ENCODE measurements at places on chromosomes 7 and 10.

DNA sequence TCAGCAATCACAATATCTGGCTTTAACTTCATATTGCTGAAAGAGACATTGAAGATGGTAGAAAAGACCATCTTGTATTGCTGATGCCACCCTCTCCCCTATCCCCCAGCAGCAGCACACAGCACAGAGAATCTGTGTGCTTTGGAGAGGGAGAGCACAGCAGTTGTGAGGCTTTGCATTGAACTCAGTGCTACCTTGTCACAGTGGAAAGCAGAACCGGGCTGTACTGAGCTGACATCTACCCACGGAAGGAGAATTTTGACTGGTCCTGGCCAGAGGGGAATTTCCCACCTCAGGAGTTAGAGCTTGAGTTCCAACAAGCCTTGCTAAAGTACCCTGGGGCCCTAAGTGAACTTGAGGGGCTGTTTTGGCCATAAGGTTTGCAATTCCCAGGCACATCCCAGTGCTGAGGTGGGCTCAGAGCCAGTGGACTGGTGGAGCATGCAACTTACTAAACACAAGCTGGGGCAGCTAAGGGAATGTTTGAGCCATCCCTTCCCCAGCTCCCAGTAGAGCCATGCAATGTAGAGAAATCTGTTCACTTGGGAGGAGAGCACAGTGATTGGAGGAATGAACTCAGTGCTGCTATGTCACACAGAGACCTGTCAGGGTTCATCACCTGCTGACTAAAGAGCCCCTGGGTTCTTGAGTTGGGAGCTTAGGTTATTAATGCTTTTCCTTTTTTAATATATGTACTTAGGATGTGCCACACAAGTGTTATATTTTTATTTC lies 62.1 kb downstream of the OR13A1 start:
- no peak for DNase-seq

GRCh38 chr7:154853063-154853726 lies 149.7 kb downstream of the PAXIP1 start:
- no peak for DNase-seq

- DNase-seq: no peak
These were observed 44.1 kb downstream of the DGKB start for GRCh38 chr7:14858410-14858809.

DNA sequence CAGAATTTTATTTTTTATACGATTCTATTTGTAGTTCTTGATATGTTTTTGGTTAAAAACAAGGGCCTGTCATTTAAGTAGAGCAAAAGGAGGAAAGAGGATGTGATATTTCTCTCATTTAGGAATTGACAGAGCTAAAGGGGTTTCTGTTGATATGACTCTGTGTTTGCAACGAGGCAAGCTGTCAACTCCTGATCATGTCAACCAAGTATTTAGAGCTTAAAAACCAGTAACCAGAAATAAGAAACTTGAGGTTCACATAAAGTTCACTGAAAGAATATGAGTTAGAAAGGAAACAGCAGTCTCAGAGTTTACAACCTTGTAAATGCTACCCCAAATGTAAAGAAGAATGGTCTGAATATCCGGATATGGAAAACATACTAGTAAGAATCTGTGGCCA lies 434.2 kb downstream of the PARD3 start:
- no peak for DNase-seq

DNA sequence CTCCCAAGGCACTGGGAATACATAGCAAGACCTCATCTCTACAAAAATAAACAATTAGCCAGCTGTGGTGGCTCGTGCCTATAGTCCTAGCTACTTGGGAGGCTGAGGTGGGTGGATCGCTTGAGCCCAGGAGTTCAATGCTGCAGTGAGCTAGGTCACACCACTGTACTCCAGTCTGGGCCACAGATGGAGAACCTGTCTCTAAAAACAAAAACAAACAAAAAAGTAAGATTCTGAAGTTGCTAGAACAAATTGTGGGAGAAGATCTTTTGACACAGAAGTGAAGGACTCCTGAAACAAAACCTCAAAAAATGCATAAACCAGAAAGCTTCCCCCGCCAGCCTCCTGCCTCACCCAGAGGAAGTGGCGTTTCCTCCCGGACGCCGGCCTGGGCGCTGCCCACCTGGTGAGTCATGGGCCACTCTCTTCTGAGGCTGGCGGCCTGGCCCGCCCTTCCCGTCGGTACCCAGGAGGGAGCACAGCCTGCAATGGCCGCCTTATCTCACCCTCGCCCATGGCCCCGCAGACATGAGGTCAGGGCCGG lies 25.4 kb upstream of the ELN start:
- DNase-seq: no peak

DNA sequence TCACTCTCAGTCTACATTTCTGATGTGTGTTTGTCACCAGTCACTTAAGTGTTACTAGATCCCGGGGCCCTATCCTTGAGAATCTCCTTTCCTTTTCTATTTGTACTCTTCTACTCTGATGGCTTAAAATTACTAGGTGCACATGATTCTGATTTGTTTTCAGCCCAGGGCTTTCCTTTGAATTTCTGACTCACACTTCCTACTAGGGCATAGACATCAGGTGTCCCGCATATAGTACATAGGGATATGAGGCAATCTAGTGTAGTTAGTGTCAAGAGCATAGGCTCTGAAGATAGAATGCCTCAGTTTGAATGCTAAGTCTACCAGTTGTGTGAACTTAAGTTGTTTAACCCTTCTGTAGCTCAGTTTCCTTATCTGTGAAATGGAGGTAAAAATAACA lies 49.4 kb upstream of the LRRN3 start:
- DNase-seq: no peak

GRCh38 chr7:88548399-88548798 lies 211.1 kb upstream of the ZNF804B start:
- DNase-seq: no peak

GRCh38 chr10:6507311-6507710 lies 72.8 kb downstream of the PRKCQ start:
- no peak for DNase-seq

DNA sequence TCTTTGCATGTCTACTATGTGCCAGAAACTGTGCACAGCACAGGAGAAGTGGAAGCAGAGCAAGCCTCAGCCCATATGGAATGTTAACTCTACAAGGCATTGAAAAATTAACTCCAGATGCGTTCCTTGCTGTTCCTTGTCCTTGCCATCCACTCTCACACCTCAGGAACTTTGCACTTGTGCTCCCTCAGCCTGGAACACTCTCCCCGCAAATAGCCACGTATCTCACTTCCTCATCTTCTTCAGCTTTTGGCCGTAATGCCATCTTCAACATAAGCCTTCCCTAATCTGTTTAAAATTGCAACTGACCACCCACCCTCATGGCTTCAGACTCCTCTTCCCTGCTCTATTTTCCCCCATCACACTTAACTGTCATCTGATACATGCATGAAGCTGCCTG lies 83.2 kb upstream of the CAPZA2 start:
- DNase-seq: no peak

DNA sequence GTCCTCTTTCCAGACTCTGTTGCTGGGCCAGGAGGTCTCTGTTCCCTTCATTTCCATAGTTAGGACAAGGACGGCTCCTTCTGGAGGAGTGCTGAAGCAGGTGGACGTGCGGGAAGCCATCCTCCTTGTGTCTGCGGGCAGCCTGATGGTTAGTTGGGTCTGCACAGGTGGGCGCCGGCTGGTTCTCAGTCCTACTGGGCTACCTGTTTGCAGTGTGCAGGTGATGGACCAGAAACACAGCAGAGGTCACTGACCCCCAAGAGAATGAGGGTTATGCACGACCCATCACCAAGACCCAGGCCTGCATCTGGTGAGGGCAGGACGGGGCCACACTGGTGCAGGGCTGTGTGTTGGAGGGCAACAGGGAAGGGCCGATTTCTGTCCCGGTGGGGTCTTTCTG lies 7.8 kb downstream of the RARRES2 start:
- no peak for DNase-seq

DNA sequence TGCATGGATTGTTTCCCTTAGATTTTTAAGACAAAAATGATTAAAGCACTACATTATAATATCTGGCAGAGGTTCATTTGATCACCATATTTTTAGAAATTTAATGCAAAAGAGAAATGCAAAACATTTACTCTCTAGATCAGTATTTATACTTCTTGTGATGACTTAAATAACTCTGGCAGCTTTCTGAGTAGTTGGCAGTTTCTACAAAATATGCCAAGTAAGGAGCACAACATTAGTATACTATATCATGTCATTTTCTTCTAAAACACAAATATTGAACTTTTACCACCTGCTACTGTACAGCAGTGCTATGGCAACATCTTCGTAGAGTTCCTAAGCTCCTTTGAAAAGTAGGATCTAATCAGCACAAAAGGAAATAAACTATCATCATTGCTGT lies 275.2 kb downstream of the PCDH15 start:
- DNase-seq: no peak

GRCh38 chr10:3987143-3987974 lies 202.3 kb upstream of the KLF6 start:
- DNase-seq: no peak

DNA sequence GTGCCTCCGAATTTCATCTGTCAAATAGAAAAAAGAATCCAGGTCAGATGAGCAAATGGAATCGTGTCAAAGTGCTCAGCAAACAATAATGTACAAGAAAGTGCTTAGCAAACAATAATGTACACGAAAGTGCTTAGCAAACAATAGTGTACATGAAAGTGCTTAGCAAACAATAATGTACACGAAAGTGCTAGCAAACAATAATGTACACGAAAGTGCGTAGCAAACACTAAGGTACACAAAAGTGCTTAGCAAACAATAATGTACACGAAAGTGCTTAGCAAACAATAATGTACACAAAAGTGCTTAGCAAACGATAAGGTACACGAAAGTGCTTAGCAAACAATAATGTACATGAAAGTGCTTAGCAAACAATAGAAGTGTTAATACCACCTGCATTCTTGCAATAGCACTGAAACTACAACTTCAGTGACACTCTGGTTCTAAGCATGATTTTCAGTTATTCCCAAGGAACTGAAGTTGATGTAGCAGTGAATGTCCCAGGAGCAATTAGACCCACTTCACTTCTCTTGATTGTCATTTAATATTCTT lies 33.4 kb upstream of the MYL10 start:
- DNase-seq: no peak

- no peak for DNase-seq
These were observed 26.1 kb upstream of the TRUB1 start for GRCh38 chr10:114911801-114912469.

DNA sequence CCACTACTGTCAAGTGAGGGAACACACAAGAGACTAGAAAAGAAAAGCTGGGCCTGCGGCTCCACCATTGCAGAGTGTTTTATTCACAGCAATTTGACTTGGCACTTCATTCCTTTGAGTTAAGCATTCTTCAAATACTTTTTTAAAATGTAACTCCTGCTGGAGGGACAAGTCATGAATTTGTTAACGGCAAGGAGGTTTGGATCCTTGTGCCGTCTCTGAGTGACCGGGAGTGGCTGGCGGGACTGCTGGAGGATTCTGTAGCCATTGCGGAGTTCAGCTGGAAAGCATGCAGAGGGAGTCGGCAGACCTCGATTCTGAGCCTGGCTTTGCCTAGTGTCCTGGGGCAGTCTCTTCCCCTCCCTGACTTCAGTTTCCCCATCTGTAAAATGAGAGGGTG lies 9.8 kb downstream of the HSPA12A start:
- no peak for DNase-seq

- no peak for DNase-seq
These were observed 82.3 kb upstream of the GPR26 start for GRCh38 chr10:123583639-123584418.

DNA sequence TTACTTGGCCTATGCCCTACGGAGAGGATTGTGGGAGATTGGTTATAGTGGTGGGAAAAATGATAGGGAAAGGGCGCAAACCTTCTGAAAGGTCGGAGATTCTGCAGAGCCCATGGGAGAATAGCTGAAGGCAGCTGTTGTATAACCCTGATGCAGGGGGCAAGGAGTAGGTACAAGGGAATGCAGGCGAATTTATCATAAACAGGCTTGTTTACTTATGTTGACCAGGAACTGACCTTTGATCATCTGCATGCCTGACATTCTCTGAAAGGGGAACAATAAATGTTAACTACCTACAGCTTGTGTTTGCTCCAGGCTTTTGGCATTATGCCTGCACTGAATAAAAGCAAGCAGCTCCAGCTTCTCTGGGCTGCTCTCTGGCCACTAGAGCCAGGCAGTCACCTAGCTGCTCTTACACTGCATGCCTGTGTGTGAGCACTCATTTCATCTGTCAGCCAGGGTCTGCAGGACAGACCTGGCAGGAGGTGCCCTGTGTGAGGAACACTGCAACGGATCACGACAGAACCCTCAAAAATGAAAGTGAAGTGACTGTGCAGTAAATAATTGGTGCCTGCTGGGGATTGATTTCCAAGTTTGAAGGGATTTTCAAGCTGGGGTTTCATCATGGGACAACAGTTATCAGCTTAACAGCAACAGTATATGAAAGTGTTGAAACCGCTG lies 31.1 kb upstream of the ABCA13 start:
- no peak for DNase-seq

DNA sequence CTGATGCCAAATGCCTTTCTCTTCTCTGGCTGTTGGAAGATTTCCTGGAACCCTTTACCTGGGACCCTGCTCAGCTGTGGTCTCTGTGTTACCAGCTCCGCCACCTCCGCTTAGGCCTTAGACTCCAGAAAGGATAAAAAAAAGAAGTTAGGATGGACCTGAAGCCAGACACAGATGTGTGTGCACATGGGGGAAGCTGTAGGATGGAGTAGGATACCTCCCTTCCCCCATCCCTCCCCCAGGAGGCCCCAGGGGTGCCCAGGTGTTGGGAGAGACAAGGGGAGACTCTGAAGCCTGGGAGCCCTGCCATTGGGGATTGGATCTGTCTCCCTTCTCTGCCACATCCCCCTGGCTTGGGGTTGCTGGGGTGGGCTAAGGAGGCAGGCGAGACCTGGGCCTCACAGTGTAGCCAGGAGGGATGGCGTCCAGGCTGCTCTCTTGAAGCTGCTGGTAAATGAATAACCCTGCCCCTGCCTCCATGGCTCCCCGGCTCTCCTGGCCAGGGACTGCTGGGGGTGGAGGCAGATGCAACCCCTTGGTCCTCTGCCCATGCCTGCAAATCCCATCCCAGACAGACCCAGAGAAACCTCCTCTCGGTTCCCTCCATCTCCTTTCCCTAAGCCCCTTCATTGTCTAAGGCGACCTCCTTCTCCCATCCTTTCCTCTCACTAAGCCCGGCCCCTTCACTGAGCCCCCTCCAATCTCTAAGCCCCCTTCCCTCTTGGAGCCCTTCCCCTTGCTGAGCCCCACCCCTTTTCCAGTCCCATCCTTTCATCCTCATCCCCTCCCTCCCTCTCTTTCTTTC lies 8.0 kb downstream of the CLDN3 start:
- no peak for DNase-seq

GRCh38 chr7:81761821-81762220 lies 8.0 kb downstream of the HGF start:
- DNase-seq: no peak

All from cerebellar nuclear complex (tissue), 1 donor.